Lung microvascular endothelial cell (primary cell): ENCODE measurements at places on chromosomes 3 and 15. TPM values are rescaled to one million over a fixed set of nuclear protein-coding genes. Genes with fewer than 3 reads are reported as not detected.

SNX4 gene
- 32.3 and 36.1 TPM in 2 replicates for total RNA-seq

SPATA12 gene
- total RNA-seq, result 0.44 TPM in 1 of 2 replicates, not detected in the other

GRCh38 chr3:62571916-62572315, 198.6 kb upstream of the FEZF2 start:
- DNase-seq, result no peak

DNA sequence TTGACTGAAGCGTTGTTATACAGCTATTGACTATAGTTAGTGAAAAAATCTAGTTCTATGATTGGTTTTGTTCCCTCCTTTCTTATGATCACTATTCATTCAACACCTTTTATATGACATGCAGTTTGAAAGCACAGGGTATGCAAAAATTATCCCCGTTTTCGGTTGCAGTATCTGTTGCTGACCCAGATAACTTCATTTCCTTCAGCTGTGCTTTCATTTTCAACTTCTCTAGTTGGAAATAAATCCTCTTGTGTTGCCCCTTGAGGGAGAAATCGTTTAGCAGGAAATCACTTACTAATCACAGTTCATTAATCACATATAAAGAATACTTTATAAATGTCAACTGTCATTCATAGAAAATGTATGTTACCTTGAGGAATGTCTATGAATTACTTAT, 55.1 kb downstream of the MBNL1 start:
- DNase-seq, result peak; percentile 59

DNA sequence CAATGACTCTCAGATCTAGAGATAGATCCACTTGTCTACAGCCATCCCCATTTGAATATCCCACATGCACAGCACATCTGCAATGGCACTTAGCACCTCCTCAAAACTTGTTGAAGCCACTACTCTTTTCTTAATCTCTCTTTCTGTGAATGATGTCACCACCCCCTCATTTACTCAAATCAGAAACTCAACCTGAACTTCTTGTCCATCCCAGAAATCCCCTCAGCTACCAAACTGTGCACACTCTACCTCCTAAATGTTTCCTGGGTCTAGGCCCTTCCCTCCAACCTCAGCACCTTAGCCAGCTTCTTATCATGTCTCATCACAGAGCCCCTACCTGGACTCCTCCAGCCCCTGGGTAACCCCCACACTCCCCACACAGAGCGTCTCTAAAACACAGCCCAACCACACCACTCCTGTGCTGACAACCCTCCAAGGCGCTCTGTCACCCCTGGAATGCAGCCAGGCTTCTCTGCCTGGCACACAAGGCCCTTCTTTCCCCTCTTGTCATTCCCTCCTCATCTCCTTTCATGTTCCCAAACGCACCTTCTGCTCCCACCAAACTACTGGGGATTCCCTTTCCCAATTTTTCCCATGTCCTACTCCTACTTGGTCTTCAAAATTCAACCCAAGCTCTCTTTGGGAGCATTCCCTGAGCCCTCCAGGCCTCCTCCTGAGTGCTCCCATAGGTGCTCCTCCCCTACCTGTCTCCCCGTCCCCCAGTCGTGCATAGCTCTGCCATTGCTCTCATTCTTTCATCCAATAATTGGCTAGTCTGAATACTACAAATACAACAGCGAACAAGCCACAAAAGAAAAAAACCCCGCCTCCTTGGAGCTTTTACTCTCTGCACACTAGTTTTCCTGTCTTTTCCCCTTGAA, 39.8 kb upstream of the ZBTB38 start:
- no peak for DNase-seq

GRCh38 chr3:48399387-48400172, 27.6 kb downstream of the FBXW12 start:
- DNase-seq, result no peak

DNA sequence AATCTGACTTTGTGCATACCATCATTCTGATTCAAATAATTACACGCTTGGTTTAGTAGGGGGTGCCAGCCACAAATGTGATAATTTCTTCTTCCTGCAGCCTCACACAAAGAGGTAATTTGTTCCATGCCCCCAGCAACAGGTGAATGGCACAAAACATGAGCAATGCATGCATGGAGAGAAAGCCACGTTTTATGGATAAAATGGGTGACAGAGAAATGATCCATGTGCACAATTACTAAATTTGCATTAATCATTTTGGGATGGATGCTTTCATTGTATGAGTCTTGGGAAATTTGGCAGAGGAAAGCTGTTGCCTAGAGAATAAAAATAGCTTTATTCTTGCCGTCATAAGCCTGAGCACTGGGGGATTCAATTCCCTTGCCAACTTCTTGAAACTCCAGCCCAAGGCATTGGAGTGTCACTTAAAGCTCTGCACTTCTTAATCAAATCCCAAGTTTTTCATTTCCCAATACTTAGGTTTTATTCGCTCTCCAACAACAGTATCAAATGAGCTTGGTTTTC, 411.6 kb downstream of the GBE1 start:
- no peak for DNase-seq
